ENCODE measurements at places on chromosomes 11 and 22. TPM values are rescaled to one million over a fixed set of nuclear protein-coding genes. Genes with fewer than 3 reads are reported as not detected.

Gene DKK3
- 439 TPM for total RNA-seq

Gene MRGPRX4
- total RNA-seq, result not detected

Gene JHY
- total RNA-seq, result 0.64 TPM

Gene SLC22A25
- not detected for total RNA-seq

Gene ZNF214
- 2.3 TPM for total RNA-seq

All from A172 (cell line).